ENCODE measurements at places on chromosomes 2 and 18. TPM values are rescaled to one million over a fixed set of nuclear protein-coding genes. Genes with fewer than 3 reads are reported as not detected.

Gene BOK
- total RNA-seq, result 28.3 TPM

Gene DLGAP1
- 0.01 TPM for total RNA-seq

Gene HAUS1
- 35.1 TPM for total RNA-seq

Gene CABLES1
- total RNA-seq, result 14.0 TPM

Gene HOXD12
- not detected for total RNA-seq

Gene ACOXL
- total RNA-seq, result not detected

Gene KIAA2012
- not detected for total RNA-seq

Gene TFPI
- total RNA-seq, result 35.2 TPM

Gene COL5A2
- total RNA-seq, result 69.7 TPM

Data from A549 treated with AZD2906 at 1 μM for 4 hours (cell line).